Activated CD4-positive, alpha-beta T cell treated with anti-CD3 and anti-CD28 coated beads, Interleukin-2, amount 50 U/mL, for 1 hour (primary cell): ENCODE measurements at places on chromosomes 5 and 9.

DNA sequence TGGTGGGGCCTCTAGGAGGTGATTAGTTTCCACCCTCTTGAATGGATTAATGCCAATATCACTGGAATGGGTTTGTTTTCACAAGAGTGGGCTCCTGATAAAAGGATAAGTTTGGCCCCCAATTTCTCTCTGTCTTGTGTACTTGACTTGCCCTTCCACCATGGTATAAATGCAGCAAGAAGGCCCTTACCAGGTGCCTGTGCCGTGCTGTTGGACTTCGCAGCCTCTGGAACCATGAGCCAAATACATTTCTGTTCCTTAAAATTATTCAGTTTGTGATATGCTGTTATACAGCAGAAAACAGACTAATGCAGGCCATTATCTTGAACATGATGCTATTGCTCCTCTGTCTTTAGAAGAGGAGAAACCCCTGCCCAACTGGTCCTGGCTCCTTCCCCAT is 17.8 kb upstream of the BRD3 start:
- DNase-seq, result no peak

GRCh38 chr9:4680173-4680525 is 780 bp downstream of the CDC37L1 start:
- DNase-seq, result no peak

DNA sequence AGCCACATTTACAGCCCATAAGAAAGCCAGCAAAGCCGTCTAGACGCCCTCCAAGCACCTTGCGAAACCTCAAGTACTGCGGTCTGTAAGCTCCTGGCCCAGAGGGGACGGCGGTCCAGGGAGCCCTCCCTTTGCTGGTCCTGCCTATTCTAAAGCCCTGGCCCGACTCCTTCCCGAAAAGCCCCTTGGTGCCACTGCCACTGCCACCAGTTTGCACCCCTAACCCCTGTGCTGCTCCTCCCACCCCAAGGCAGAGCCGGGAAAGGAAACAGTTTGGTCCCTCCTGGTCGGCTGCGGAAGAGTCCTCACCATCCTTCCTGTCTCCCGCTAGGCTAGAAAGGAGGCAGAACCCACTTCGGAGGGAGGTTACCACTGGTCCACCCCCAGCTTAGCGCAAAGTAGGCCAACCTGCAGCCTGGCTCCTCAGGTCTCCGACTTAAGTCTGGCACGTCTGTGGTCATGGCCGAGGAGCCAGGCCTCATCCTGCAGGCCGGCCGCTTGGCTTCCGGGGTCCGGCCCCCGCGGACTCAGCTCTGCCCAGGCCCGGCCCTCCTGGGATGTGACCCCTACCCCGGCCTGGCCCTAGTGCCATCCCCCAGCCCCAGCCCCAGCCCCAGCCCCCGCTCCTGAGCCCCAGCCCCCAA is 916 bp downstream of the TOR1A start:
- no peak for DNase-seq

- DNase-seq, result no peak
Measured at GRCh38 chr5:59097116-59097515, 514.2 kb downstream of the RAB3C start.

GRCh38 chr5:78404682-78405293 is 44.4 kb downstream of the SCAMP1 start:
- no peak for DNase-seq

- no peak for DNase-seq
Measured at GRCh38 chr9:6780690-6781089, 22.9 kb downstream of the KDM4C start.

GRCh38 chr9:124082622-124083021 is 71.1 kb downstream of the LHX2 start:
- no peak for DNase-seq

GRCh38 chr9:35690614-35691333 is 1.0 kb upstream of the TPM2 start:
- DNase-seq, result peak; percentile 10

DNA sequence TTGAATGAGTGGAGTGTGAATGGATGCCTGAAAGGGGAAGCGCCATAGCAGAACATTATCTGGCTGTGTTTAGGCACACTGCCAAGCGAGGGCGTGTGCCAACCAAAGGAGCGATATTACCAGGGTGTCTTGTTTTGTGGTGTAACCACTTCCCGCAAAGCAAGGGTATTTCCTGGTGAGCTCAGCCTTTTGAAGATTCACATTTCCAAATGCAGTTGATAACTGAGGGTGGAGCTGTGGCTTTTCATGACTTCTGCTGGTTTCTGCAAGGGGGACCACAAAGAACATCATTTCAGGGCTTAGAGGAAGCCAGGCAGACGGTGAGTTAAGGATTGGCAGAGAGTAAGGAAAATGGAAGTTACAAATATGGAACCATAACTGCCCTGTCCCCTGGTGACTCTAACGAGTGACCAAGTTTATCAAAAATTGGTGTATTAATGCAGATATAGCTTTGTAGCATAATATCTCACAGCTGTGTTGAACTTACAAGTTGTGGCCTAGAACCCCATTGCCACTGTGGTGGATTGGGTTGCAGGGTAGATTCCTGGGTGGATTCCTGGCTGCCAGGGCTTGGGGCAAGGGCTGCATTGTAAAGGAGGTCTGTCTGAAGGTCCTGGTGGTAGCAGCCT is 71.4 kb downstream of the RALGPS1 start:
- DNase-seq, result peak; percentile 78

DNA sequence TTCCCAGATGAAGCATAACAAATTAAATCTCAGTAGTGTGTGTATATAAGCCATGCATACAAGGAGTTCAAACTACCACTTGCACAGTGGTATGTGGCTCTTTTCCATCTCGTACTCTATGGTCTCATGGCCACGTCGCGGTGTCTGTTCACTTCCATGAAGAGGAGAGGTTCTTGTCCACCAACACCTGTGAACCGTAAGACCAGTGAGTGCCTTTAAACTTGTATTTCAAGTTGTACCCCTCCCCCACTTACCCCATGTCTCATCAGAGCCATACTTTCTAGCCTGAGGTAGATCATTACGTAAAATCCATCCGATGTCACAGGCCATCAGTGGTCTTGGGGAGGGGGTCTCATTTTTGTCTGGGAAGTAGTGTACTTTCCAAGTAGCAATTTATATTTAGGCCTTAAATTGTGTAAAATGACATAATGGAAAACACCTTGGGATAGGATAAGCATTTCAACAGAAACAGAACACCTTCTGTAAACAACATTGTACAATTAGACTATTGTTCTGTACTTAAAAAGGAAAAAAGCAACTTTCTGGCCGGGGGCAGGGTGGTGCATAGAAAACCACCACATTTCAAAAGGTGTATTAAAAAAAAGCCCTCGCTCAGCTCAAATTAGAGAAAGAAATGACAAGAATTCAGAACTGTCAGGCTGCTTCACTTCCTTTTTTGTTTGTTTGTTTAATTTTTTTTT is 163.0 kb downstream of the SMARCA2 start:
- no peak for DNase-seq

- no peak for DNase-seq
Measured at GRCh38 chr5:74722271-74722670, 37.2 kb downstream of the HEXB start.

DNA sequence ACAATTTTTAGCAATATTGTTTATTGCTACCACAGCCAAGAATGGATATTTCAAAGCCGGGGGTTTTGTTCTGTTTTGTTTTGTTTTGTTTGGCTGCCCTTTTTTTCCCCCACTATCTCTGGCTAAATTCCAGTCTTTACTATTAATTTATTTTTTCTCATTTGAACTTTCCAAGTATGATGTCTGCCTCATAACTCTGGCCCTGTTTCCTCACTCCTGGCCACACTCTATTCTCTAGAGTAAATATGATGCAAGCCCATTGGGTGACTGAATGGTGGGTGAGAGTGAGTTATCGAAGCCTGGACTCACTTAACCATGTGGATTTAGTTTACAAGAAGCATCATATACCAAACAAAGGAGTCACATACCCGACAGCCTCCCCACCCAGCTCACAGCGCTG is 41.9 kb downstream of the WDR36 start:
- DNase-seq, result no peak

- DNase-seq, result no peak
Measured at GRCh38 chr5:121292664-121293063, 559.0 kb upstream of the FTMT start.

DNA sequence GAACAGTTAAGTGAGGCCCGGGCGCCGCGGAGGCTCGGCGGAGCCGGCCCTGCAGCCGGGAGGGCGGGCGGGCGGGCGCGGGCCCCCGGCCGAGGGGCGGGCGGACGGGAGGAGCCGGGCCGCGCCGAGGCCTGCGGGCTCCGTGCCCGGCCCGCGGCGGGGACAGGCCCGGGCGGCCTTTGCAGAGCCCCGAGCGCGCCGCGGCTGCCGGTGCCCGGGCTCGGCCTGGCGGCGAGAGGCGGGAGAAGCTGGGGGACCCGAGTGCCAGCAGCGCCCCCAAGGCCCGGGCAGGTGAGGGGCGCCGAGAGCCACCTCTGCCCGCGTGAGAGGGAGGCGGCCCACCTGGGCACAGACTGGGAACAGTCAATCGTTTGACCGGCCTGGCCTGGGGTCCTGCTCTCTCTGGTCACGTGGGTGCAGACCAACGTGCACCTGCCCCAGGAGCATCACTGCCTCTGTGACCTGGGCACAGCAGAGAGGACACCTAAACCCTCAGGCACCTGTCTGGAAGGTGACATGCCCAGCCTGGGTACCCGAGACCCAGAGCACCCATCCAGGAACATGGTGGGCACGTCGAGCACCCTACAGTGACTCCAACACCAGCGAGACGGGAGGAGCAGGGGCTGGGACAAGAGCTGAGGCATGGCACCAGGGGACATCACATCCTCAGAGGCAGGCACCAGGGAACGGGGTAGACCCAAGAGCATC is 531 bp downstream of the MVB12B start:
- peak; percentile 19 for DNase-seq

DNA sequence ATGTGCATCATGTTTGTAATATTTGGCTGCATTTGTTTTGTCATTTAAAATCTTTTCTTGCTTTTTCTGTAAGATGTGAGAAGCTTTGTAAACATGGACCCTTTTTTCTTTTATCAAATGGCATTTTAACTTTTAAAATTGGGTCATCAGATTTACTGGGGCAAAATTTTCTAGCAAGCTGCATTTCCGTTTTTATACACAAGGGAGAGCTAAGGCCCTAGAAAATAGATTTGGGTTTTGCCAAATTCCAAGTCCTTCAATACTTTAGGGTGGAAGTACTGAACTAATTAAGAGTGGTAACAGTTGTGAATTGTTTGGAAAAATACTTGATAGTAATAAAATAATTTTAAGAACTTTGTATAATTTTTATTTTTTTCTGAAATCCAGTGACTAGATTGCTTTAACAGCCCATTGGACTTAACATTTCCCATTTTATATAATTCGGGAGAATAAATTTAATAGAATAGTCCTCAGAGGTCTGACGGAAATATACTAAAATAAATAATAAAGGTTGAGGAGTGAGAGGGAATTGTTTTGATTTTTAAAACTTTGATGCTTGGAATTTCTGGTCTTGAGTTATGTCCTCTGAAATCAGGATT is 117.4 kb downstream of the SMARCA2 start:
- no peak for DNase-seq

- no peak for DNase-seq
Measured at GRCh38 chr5:176891331-176891958, 7.7 kb downstream of the HK3 start.

GRCh38 chr9:129416821-129417539 is 203.9 kb downstream of the C9orf50 start:
- DNase-seq, result no peak
